T47D (cell line): ENCODE measurements at places on chromosomes 2 and 18.

- DNase-seq: no peak
These were observed 14.4 kb upstream of the UGGT1 start for GRCh38 chr2:128076461-128077106.

- no peak for DNase-seq
These were observed 494.9 kb downstream of the EPHA4 start for GRCh38 chr2:221077251-221077650.

DNA sequence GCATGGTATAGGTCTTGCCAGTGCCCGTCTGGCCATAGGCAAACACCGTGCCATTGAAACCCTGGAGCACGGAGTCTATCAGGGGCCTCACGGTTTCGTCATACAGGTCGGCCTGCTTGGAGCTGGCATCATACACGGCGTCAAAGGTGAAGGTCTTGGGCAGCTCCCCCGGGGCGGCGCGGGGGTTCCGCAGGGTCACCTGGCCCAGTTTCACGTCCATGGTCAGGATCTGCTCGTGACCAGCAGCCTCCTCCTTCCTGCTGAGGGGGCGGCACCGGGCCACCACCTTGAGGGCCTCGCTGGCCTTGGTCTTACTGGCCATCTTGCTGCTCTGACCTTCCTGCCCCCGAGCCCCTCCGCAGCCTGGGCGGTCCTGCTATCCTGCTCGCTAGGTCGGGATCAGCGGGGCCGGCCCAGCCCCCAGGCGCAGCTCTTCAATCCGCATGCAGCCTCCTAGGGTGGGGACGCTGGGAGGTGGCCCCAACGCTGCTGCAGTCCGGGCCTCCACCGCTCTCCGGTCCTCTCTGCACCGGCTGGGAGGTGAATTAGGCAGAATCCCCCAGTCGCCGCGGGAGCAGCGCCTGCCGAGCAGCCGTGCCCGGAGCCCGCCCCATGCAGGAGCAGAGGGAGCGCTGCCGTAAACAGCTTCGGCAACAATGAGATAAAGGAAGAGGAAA lies 563 bp downstream of the KIF3C start:
- DNase-seq: no peak

GRCh38 chr2:16407358-16407757 lies 258.3 kb downstream of the CYRIA start:
- no peak for DNase-seq

DNA sequence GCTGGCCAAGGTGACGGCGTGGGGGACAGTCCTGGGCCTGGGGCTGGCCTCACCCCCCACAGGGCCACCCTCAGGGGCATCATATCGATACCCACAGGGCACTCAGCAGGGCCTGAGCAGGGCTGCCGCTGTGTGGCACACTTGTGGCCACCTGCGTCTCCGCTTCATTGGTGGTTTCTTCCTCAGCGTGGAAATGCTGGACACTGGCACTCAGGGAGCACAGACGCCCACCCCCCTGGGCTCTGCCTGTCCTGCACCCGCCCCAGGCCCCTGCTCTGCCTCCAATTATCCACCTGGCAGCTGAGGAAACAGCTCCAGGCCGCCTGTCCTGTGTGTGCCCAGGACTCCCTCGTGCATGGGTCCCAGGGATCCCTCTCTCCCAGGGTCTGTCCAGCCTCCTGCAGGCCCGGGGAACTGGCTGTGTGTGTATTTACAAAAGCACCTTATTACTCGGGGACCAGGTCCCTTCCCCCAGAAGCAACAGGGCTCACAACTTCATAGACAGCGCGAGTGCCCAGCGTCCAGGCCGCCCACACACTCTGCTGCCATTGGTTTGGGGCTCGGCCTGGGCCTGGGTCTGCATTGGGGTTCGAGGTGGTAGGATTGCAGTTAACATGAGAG lies 13.1 kb downstream of the CROCC2 start:
- DNase-seq: no peak

DNA sequence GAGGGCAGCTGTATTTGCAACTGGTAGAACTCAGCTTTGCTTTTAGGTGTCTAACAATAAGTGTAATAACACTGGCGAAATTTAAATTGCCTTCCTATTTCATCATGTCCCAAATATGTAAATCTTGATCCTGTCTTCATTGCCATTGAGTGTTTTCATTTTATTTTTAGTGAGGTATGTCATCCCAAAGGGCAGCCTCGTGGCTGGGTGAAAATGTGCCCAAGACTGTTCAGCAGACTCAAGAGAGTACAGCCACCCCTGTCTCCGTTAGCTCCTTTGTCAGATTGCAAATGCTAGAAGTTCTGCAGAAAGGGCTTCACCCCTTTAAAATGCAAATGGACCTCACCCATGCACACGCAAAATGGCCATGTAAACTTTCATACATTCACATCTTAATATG lies 278.8 kb downstream of the RND3 start:
- no peak for DNase-seq

- no peak for DNase-seq
These were observed 16.7 kb upstream of the TNS1 start for GRCh38 chr2:218019411-218020060.

- no peak for DNase-seq
These were observed 9.7 kb downstream of the RHBDD1 start for GRCh38 chr2:226845386-226846116.

DNA sequence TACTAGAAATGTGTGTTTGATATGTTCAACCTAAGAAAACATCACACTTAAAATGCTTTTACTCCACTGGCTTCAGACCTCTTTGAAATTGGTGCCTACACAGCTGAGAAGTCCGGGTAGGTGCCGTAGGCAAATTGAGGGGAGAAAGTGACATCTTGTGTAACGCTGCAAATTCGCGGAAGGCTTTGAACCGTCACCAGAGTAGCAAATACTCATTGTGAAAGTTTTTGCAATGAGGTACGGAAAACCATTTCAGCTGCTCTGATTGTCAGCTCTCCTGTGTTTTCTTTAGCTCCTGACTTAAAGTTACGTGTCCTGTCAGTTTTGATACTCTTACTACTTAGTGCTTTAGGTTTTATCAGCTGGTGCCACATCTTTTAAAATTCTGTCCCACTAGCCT lies 224.5 kb downstream of the FAM210A start:
- DNase-seq: no peak
